ENCODE measurements at places on chromosomes 4 and X. TPM values are rescaled to one million over a fixed set of nuclear protein-coding genes. Genes with fewer than 3 reads are reported as not detected.

Gene PARM1
- 11.3 TPM for total RNA-seq

Gene ASIC5
- not detected for total RNA-seq

Gene MAGEE1
- total RNA-seq = 5.8 TPM

Gene PAGE2B
- not detected for total RNA-seq

Gene CT47A1
- not detected for total RNA-seq

Gene DCLK2
- total RNA-seq = 5.7 TPM

Gene NUDT10
- 7.6 TPM for total RNA-seq

Gene TECRL
- total RNA-seq = 358 TPM

Gene PROM1
- 4.9 TPM for total RNA-seq

Gene AKAP4
- not detected for total RNA-seq

Gene METAP1
- total RNA-seq = 48.4 TPM

Gene CYLC1
- total RNA-seq = not detected

Gene MAGEA9B
- total RNA-seq = not detected

Gene GPRIN3
- 9.7 TPM for total RNA-seq

Gene CCNG2
- 14.7 TPM for total RNA-seq

Gene TMEM156
- total RNA-seq = not detected

Gene FAAH2
- total RNA-seq = 4.4 TPM

Gene RBM46
- 0.11 TPM for total RNA-seq

Gene SSX1
- not detected for total RNA-seq

Gene ETDA
- not detected for total RNA-seq

Gene FGFR3
- total RNA-seq = 47.3 TPM

Gene ALAS2
- 4.3 TPM for total RNA-seq

Gene ATP8A1
- total RNA-seq = 22.7 TPM

Gene NAT8L
- 14.6 TPM for total RNA-seq

Gene PLAC1
- total RNA-seq = 0.99 TPM

Gene EBP
- 141 TPM for total RNA-seq

Gene IL1RAPL2
- total RNA-seq = not detected

Gene BTC
- not detected for total RNA-seq

Gene HTATSF1
- total RNA-seq = 78.5 TPM

Gene GALNT7
- total RNA-seq = 12.9 TPM

Gene FIP1L1
- total RNA-seq = 97.0 TPM

Gene VGLL1
- total RNA-seq = not detected

Gene SPOCK3
- 4.6 TPM for total RNA-seq

Gene GBA3
- not detected for total RNA-seq

Gene GABRB1
- 0.42 TPM for total RNA-seq

Gene PRKG2
- total RNA-seq = 0.54 TPM
